ENCODE measurements at places on chromosomes 4 and X.

DNA sequence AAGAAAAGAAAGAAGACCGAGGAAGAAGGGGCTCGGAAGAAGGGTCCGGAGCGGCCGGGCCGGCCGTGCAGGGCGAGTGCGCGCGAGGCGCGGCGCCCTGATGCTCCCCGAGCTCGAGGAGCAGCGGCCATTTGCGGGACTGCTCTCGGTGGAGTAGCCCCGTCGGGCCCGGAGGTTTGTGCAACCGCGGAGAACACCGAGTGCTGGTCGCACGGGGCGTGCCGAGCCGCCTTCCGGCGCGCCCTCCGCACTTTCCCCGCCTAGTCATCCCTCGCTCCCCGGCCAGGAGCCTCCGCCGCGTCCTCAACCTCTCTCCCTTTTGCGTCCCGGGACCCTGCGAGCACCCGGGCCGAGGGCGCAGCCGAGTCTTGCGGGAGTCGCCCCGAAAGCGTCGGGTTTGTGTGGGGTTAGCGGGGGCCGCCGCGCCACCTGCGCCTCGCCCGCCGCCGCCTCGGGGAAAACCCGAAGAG is 127.4 kb downstream of the LAS1L start:
- no peak for DNase-seq
- H3K36me3 ChIP-seq: peaks cover 3% of the 10 kb centered on the region
- H3K4me3 ChIP-seq: peak overlapping the region; percentile 16
- H3K27ac ChIP-seq: no peak overlapping the region
- H3K4me1 ChIP-seq: no peaks in the 10 kb centered on the region

DNA sequence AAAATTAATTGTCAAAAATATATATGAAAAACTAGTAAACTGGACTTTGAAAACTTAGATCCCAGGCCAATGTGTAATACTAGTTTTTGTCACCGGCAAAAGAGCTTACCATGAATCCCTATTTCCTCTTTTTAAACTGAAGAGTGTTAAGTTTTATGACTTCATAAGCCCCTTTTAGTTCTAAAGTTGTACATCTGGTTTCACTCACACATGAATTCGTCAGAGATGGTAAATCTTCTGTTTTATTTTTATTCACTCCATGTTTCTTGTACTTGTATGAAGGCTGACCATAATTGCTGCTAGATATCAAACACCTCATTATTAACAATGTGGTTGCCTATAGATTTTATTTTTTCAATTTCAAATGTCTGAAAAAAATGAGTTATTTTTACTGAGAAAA is 827.9 kb downstream of the PCDH7 start:
- H3K27ac ChIP-seq: no peak overlapping the region
- H3K27me3 ChIP-seq: no peaks in the 10 kb centered on the region
- no peaks in the 10 kb centered on the region for H3K36me3 ChIP-seq
- no peak for DNase-seq

DNA sequence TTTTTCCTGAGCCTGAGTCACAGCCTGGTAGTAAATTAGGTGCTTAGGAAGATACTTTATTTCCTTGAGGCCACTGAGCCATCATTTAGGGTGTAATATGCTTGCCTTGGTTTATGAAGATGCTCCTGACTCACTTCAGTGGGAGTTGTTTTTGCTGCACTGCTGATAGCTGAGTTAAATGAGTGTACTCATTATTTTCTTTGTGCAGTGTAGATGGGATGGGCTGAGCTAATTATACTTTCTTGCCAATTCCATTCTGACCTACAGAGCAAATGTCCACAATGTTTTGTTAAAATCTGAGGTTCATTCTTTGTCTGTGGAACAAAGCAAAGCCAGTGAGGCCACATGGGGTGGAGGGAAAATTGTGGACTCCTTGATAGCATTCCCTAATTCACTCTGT is 60.0 kb downstream of the FGF13 start:
- H3K4me1 ChIP-seq: no peaks in the 10 kb centered on the region
- no peaks in the 10 kb centered on the region for H3K27me3 ChIP-seq
- DNase-seq: no peak

- no peak for DNase-seq
- H3K27ac ChIP-seq: no peak overlapping the region
- H3K4me1 ChIP-seq: peaks cover 7% of the 10 kb centered on the region
- H3K36me3 ChIP-seq: no peaks in the 10 kb centered on the region
- no peaks in the 10 kb centered on the region for H3K27me3 ChIP-seq
Measured at GRCh38 chr4:138092060-138092459, 150.1 kb downstream of the SLC7A11 start.

- no peak overlapping the region for H3K27ac ChIP-seq
- H3K27me3 ChIP-seq: no peaks in the 10 kb centered on the region
- DNase-seq: no peak
- no peak overlapping the region for H3K4me3 ChIP-seq
- H3K36me3 ChIP-seq: peaks cover 61% of the 10 kb centered on the region
- no peaks in the 10 kb centered on the region for H3K4me1 ChIP-seq
Measured at GRCh38 chr4:73172161-73172560, 86.4 kb downstream of the ANKRD17 start.

GRCh38 chrX:133546441-133546840 is 131.2 kb upstream of the GPC4 start:
- H3K27me3 ChIP-seq: no peaks in the 10 kb centered on the region
- H3K36me3 ChIP-seq: no peaks in the 10 kb centered on the region
- DNase-seq: no peak
- no peak overlapping the region for H3K4me3 ChIP-seq
- no peaks in the 10 kb centered on the region for H3K4me1 ChIP-seq

GRCh38 chrX:5490786-5491563 is 737.7 kb downstream of the NLGN4X start:
- H3K4me1 ChIP-seq: no peaks in the 10 kb centered on the region
- H3K36me3 ChIP-seq: no peaks in the 10 kb centered on the region
- no peak overlapping the region for H3K27ac ChIP-seq
- no peaks in the 10 kb centered on the region for H3K27me3 ChIP-seq
- H3K4me3 ChIP-seq: no peak overlapping the region

DNA sequence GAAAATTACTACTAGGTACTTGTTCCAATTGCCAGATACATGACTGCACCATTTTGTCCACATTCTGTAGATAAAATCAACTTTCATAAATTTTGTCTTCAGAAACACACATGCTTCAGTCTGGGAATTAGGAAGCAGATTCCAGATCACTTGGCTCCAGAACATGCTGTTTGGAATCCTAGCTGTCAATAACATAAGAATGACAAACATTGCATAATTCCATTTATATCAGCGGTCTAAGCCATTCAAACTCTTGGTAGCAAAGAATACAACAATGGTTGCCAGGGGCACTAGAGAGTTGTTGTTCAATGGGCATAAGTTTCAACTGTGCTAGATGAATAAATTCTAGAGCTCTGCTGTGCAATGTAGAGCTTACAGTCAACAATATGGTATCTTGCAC is 1112.1 kb upstream of the AGA start:
- H3K4me3 ChIP-seq: no peak overlapping the region
- no peak for DNase-seq
- no peaks in the 10 kb centered on the region for H3K4me1 ChIP-seq

- no peaks in the 10 kb centered on the region for H3K4me1 ChIP-seq
- H3K27me3 ChIP-seq: no peaks in the 10 kb centered on the region
- no peak overlapping the region for H3K4me3 ChIP-seq
- no peaks in the 10 kb centered on the region for H3K36me3 ChIP-seq
- H3K27ac ChIP-seq: no peak overlapping the region
Measured at GRCh38 chrX:41300758-41301437, 33.1 kb upstream of the DDX3X start.

- H3K4me1 ChIP-seq: no peaks in the 10 kb centered on the region
- DNase-seq: no peak
- no peak overlapping the region for H3K4me3 ChIP-seq
- H3K27ac ChIP-seq: no peak overlapping the region
Measured at GRCh38 chr4:99710020-99710419, 52.4 kb upstream of the C4orf54 start.

- DNase-seq: no peak
- H3K27me3 ChIP-seq: no peaks in the 10 kb centered on the region
- no peaks in the 10 kb centered on the region for H3K4me1 ChIP-seq
- no peak overlapping the region for H3K27ac ChIP-seq
- H3K36me3 ChIP-seq: no peaks in the 10 kb centered on the region
Measured at GRCh38 chrX:109281483-109282275, 200.2 kb downstream of the GUCY2F start.

GRCh38 chr4:12579172-12579571 is 905.0 kb downstream of the RAB28 start:
- no peaks in the 10 kb centered on the region for H3K27me3 ChIP-seq
- no peak overlapping the region for H3K4me3 ChIP-seq
- H3K27ac ChIP-seq: no peak overlapping the region

GRCh38 chr4:29423836-29424721 is 1296.1 kb upstream of the PCDH7 start:
- no peak for DNase-seq
- H3K27me3 ChIP-seq: no peaks in the 10 kb centered on the region
- no peaks in the 10 kb centered on the region for H3K36me3 ChIP-seq
- no peak overlapping the region for H3K27ac ChIP-seq
- no peak overlapping the region for H3K4me3 ChIP-seq

- H3K27ac ChIP-seq: peak overlapping the region; percentile 37
- no peak overlapping the region for H3K4me3 ChIP-seq
- DNase-seq: no peak
- no peaks in the 10 kb centered on the region for H3K36me3 ChIP-seq
- H3K4me1 ChIP-seq: no peaks in the 10 kb centered on the region
Measured at GRCh38 chrX:41478381-41478911, 31.3 kb downstream of the NYX start.

DNA sequence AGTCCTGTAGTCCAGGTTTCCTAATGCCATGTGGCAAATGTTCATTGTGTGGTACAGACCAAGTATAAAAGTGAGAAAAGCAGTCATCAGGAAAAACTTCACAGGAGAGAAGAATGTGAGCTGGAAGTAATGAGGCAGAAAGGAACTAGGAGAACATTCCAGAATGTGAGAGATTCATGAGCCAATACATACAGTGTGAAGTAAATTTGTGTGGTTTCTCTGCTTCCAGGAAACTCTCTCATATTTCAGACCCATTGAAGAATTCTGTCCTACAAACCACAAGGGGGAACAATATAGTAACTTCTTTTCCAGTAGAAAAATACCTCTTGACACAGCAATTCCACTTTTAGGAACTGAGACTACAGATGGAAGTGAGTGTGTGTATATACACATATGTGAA is 136.5 kb downstream of the RNF150 start:
- DNase-seq: no peak
- no peak overlapping the region for H3K4me3 ChIP-seq
- H3K27me3 ChIP-seq: no peaks in the 10 kb centered on the region
- H3K27ac ChIP-seq: peak overlapping the region; percentile 64
- H3K4me1 ChIP-seq: no peaks in the 10 kb centered on the region
- H3K36me3 ChIP-seq: no peaks in the 10 kb centered on the region

DNA sequence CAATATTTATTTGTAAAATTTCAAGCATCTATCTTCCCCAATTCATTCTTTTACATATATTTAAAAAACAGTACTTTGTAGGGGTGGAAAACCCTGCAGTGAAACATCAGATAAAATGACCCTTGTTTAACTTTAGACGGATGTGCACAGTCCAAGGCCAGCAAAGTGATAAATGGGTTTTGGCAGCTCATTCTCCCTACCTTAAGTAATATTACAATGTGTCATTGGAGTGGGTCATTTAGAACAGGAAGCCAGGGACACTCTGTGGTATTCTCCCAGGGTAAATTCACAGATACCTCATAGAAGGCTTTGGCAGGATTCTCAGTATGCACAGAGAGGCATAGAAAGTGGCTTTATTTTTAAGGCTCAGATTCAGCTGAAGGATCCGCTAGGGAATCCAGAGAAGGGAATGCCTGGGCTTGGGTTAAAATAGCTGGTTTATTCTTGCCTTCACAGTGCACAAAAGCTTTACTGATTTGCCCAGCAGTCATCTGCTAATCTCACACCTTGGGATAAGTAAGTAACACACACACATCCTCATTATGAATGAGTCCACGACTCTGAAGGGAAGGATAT is 206.7 kb downstream of the RASL11B start:
- H3K27me3 ChIP-seq: no peaks in the 10 kb centered on the region
- H3K36me3 ChIP-seq: no peaks in the 10 kb centered on the region
- no peak overlapping the region for H3K27ac ChIP-seq
- H3K4me3 ChIP-seq: no peak overlapping the region

- H3K4me3 ChIP-seq: no peak overlapping the region
- no peaks in the 10 kb centered on the region for H3K36me3 ChIP-seq
- no peaks in the 10 kb centered on the region for H3K4me1 ChIP-seq
Measured at GRCh38 chrX:42739258-42739657, 38.7 kb downstream of the PPP1R2C start.

DNA sequence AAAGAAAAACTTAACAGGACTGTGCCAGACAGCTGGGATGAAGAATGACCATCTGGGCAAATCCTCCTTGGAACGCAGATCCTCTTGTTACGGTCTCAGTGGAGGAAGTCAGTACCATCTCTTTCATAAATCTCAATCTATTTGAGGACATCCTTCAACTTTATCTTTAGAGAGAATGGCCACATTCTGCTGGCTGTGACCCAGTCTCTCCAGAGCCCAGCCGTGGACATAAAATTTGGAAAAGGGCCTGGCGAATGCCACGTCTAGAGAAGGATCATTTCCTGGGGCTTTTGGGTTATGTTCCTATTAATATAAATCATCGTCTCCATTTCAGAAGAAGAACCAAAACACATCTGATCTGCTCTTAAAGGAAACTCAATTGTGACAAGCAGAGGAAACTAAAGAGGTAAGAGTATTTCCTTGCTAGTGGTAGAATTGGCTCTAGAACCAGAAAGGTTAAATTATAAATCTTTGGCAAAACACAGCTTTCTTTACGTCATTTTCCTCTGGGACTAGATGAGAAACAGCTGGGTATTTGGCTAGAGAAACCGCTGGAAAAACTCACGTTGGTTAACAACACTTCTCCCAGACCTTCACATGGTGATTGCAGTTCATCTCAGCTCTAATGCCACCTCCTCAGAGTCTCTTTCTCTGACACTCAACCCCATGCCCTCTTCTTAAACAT is 164.7 kb downstream of the CHIC2 start:
- no peaks in the 10 kb centered on the region for H3K27me3 ChIP-seq
- no peak for DNase-seq
- H3K36me3 ChIP-seq: no peaks in the 10 kb centered on the region
- H3K4me1 ChIP-seq: no peaks in the 10 kb centered on the region
- H3K4me3 ChIP-seq: peak overlapping the region; percentile 1

DNA sequence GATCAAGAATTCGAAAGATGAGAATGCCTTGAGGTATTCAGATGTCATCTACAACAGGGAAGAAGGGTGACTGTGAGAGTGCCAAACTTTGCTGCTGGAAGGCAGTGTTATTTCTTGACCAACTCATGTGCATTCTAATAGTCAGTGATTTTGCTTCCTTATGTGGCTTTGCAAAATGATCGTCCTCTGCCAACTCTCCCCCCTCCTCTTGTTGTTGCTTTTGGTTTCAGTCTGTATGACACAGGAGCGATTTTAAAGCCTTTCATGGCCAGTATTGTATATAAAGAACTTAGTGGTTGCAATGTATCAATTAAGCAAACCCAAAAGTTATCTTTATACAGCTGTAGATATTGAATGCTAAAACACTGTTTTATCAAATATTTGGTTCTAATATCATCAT is 379.1 kb downstream of the IL1RAPL1 start:
- DNase-seq: no peak
- no peak overlapping the region for H3K27ac ChIP-seq
- no peaks in the 10 kb centered on the region for H3K4me1 ChIP-seq
- H3K4me3 ChIP-seq: no peak overlapping the region
- H3K27me3 ChIP-seq: no peaks in the 10 kb centered on the region
- H3K36me3 ChIP-seq: no peaks in the 10 kb centered on the region
